ENCODE measurements at places on chromosomes 2 and 18.

DNA sequence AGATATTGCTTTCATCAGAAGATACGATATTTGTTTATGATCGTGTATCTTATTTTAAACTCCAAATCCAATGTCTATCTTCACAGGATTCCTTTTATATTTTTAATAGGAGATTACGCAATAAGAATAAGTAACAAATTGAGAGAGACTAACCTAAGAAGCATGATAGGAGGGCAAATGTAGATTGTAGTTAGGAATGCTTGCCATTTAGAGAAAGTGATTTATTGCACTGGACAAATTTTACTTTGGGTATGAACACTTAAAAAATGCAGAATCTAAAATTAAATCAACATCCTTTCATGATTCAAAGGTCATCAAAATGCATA is 563.4 kb upstream of the POU3F3 start:
- DNase-seq: no peak

GRCh38 chr2:136206613-136207012 is 88.7 kb upstream of the CXCR4 start:
- DNase-seq: no peak

DNA sequence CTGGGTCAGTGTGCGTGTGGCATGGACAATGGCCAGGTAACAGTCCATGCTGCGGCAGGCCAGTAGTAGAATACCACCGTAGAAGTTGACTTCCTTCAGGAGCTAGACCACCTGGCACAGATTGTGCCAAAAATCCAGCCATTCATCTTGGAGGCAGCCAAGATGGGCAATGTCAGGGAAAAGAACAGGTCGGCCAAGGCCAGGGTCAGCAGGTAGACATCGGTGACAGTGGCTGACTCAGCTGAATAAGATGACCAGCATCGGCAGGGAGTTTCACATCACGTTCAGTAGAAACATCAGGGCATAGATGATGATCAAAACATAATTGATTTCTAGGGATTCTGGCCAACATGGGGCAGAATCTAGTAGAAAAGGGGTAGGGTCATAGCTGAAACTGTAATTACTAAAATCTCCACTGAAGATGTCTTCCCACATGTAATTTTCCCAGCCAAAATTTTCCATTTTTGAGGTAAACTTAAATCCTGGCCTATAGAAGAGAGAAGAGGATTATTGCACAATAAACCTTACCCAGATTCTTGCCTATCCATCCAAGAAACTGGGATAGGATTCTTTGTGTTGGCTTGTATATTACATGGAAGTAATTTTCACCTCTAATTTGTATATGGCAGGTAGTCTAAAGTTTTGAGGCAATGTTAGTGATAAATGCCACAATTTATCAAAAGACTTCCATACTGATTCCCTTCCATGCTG is 7.9 kb upstream of the RUFY4 start:
- no peak for DNase-seq

DNA sequence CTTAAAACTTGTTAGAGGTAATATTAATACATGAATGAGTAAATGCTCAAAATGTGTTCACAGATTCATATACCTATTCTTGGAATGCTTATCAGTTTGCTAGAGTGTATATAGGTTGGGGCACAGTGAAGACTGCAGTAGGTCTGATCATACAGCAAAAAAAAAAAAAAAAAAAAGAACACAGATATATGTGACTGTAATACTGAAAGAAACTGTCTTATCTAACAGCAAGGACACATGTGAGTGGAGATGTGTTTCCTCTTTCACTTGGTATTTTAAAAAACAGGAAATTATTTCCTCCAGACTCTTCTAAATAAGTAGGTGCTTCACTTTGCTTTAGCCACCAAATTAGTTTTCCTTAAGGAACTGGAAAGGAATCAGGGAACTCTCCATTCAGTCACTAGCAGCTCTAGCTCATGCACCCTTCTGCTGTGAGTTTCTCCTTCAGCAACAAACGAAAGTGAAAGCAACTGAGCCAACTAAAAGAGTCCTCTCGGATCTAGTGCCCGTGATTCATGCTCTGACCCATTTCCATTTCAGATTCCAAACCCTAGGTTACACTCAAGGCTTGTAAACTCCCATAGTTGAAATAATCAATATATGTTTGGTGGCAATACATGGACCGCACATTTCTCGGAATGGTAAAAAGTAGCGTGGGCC is 98.5 kb downstream of the DSEL start:
- DNase-seq: no peak

GRCh38 chr18:49135877-49136276 is 185.1 kb upstream of the SMAD7 start:
- no peak for DNase-seq

DNA sequence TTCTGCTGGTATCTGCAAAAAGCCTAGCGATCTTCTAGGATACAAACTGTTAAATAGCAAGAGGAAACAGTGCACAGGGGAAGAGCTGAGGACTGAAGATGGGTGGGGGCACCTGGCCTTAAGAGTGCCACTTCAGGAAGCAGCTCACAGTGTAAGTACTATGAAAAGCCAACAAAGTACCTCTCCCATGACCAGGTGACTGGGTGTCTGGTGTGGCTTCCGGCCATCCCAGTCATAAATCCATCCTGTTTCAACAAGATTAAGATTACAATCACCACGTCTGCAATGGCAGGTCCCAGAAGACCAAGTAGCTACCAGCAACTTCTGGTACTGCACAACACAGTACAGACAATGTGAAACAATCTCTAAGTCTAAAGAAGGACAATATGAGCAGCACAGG is 15.9 kb downstream of the ERFE start:
- no peak for DNase-seq

GRCh38 chr2:10402062-10402585 is 46.0 kb downstream of the ODC1 start:
- no peak for DNase-seq
